ENCODE measurements at places on chromosomes 4 and X. TPM values are rescaled to one million over a fixed set of nuclear protein-coding genes. Genes with fewer than 3 reads are reported as not detected.

Gene PCDH19
- 14.9 TPM for total RNA-seq

Gene SPANXN2
- not detected for total RNA-seq

Gene RNF212
- 2.0 TPM for total RNA-seq

Gene FAM47C
- not detected for total RNA-seq

Gene EGFL6
- total RNA-seq = not detected
